Activated T-helper 9 cell treated with anti-CD3 and anti-CD28 coated beads, Interleukin-2, amount 50 U/mL, for 16 hours (primary cell): ENCODE measurements at places on chromosomes 7 and 10.

DNA sequence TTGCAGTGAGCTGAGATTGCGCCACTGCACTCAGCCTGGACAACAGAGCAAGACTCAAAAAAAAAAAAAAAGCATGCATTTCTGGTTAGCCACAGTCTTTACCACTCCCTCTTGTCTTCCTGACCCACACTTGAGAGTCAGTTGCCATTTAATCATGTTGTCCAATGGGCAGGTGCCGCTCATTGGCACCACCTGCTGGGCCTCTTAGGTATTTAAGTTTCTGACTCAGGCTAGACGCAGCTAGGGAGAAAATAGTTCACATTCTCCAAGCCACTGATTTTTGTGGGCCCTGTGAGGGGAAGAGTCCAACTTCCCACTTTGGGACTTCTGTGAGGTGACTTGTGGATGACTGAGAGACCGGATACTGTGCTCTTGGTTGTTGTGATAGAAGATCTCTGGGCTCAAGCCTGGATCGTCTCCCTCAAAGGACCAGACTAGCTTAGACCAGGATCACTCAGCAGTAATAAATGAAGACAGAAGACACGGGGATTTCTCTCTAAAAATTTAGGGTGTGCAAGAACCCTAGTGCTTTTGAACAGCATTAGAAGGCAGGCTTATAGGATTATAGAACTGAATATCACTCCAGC is 26.8 kb upstream of the SORCS3 start:
- DNase-seq = no peak

GRCh38 chr7:158277219-158278141 is 310.1 kb downstream of the PTPRN2 start:
- DNase-seq = no peak

- peak; percentile 33 for DNase-seq
Observed at GRCh38 chr10:26448706-26449435, 10.7 kb downstream of the APBB1IP start.

DNA sequence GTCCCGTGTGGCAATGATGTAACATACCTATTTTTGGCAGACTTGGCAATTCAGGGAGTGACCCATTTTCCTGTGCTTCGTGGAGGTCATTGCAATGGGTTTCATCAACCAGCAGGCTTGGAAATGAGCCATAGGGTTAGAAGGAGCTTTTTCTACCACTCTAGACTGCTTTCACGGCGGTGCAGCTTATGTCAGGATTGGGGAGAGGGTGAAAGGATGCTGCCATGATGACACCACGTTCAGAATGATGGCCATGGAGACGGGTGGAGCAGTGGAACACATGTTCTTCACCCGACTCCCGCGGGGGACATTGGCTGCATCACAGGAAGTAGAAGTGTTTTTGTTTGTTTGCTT is 220.2 kb downstream of the EMX2 start:
- DNase-seq = no peak

DNA sequence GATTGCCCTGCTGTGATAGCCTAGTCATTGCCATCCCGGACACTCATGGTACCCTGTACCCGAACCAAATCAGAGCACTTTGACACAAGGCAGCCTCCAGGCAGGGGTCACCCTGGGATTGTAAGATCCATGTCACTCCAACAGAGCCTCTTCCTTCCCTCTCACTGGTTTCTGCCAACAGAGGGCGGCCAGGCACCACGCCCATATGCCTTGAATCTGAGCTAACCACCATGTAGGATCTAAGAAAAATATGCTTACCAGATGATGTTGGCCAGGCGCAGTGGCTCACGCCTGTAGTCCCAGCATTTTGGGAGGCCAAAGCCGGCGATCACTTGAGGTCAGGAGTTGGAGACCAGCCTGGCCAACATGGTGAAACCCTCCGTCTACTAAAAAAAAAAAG is 389.2 kb upstream of the KLF6 start:
- no peak for DNase-seq

GRCh38 chr10:52098130-52098529 is 216.0 kb upstream of the DKK1 start:
- no peak for DNase-seq

- DNase-seq = no peak
Observed at GRCh38 chr7:99036546-99037111, 107.3 kb downstream of the SMURF1 start.

DNA sequence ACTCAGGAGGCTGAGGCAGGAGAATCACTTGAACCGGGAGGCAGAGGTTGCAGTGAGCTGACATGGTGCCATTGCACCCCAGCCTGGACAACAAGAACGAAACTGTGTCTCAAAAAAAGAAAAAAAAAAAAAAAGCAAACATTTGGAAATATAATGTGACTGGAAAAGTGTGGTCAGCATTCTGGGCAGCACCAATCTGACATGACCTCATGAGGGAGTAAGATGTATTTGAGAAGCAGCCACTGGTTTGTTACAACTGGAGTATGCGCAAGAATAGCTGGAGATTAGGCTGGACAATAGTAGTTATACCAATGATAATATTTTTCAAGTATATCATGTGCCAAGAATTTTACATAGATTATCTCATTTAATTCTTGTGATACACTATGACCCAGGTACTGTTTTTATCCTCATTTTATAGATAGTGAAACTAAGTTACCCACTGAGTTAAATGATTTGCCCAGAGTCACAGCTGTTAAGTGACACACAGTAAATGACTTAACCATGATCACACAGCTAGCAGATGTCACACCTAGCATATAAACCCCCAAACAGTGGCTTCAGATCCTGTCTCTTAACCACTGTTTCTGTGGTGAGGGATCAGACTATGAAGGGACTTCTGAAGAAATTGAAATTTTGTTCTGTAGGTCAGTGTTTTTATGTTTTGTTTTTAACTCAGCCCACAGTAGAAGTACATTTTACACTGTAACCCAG is 11.1 kb downstream of the MCU start:
- DNase-seq = no peak

DNA sequence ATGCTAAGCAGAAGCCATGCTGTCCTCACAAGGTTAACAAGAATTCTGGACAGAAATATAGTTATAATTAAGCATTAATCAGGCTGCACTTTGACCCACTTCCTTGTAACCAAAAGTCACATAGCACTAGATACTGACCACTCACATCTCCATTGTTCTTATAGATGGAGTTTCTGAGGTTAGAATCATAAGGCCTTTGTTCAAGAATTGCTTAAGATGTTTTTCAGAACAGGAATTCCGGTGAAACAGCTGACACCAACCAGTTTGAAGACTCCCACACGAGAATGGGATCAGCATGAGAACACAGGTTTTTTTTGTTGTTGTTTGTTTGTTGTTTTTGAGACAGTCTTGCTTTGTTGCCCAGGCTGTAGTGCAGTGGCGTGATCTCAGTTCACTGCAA is 488.3 kb upstream of the NRP1 start:
- no peak for DNase-seq

DNA sequence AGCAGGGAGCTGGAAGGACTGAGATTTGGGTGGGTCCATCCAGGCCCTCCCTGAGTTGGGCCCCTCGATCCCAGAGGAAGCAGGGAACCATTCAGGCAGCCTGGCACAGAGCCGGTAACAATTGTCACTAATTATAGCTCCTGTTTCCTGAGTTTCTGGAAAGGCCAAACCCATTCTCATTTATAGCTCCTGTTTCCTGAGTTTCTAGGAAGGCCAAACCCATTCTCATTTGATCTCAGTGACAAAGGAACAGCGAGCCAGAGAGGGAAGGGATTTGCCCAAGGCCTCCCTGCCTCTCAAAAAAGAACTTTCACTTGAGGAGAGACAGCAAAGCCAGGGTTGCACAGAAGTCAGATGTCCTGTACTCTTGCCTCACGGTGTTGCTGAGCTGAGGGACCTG is 521.9 kb downstream of the TYW1 start:
- DNase-seq = no peak

DNA sequence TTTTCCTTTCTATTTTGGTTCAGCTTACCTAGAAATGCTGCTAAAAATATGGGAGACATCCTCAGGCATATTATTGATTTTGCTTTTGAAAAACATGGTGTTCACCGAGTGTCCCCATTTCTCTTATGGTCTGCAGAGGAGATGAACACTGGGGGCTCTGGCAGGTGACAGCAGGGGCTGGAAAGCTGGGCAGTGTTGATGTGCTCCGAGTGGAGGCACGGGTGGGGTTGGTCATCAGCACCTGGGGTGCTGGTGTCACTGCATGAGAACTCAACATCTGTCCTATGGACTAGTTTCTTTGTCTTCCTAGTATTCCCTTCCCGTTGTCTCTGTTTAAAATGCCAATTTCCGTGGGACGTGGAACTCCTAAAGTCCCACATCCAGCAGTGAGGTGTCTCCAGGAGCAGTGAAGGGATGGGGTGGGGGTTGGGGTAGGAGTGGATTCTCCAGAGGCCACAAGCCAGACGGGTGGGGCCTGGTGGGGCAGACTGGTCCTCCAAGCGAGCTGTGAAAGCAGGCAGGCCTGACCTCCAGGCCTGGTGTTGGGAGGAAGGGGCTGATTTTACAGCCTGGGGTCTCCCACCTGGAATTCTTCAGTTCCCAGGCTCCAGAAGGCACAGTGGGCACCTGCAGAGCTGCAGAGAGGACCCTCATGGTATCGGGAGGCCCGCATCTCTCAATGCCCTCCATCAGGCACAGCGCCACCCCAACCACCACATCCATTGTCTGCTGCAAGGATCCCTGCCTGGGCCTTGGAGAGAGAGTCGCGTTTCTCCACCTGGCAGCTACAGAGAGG is 24.4 kb downstream of the ZNF775 start:
- no peak for DNase-seq

GRCh38 chr7:16492513-16493062 is 27.1 kb upstream of the SOSTDC1 start:
- DNase-seq = no peak

DNA sequence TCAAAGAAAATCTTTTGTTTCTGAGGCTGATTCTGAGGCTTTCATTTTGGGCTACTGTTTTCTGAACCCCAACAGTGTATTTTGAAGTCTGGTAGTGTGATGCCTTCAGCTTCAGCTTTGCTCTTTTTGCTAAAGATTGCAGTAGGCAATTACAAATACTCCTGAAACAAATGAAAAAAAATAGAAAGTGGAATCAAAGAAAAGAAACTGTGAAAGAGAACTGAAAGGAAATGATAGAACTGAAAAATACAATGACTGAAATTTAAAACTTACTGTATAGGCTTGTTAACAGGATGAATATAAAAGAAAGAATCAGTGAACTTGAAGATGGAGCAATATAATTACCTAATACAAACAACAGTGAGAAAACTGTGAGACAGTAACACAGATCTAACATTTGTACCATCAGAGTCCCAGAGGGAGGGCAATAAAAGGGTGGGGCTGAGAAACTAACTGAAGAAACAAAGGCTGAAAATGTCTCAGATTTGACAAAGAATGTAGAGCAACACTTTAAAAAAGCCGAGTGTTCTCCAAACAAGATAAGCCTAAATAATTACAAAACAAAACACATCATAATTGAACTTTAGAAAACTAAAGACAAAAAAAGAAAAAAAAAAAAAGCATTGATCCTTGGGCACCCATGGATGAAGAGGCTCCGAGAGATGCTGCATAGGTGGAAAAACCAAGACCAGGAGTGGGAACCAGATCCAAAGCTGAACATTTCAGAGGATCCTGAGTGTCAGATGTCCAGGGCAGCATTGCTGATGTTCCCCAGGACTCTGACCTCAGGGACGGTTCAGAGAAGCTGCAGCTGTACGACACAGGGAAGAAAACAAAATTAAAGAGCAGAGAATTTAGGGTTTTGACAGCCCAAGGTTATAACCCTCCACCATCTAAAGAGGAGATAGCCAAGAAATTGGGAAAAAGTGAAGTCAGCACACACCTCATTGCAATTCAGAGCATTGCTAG is 223.2 kb upstream of the IGFBP3 start:
- no peak for DNase-seq

DNA sequence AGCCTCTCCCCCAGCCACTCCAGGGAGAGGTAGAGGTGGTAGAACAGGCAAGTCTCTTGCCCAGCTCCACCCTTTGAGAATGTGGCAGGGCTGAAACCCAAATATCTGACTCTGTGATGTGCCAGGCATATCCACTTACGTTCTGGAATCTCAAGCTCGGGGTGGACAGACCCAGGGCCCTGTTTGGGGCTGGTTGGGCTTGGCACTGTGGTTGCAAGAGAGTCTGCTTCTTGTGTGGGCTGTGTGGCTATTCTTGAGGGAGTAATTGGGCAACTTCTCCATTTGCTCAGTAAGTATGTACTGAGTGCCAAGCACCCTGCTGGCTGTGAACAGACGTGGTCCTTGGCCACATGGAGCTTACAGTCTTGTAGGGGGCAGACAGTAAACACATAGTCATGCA is 4.7 kb downstream of the UBTD1 start:
- DNase-seq = no peak

DNA sequence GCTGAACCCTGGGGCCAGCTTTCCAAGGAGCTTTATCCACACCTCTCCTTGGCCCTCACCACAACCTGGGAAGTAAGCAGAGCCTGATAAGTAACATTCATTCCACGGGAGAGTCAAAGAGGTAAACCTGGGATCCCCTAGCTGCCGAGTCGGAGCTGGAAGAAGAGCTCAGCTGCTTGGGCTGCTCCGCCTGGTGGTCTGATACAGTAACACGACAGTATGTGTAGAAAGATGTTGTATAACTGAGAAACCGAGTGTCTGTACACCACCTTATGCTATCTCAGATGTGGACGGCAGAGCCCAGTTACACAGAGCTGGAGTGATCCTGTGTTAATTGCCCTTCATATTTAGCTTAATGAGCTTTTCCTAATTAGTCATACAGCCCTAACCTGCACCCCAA is 151.3 kb upstream of the KMT2E start:
- no peak for DNase-seq

GRCh38 chr7:131574741-131575140 is 18.3 kb upstream of the PODXL start:
- DNase-seq = no peak

- DNase-seq = no peak
Observed at GRCh38 chr7:91565499-91566401, 301.5 kb downstream of the FZD1 start.

- no peak for DNase-seq
Observed at GRCh38 chr10:101495324-101495925, 92.6 kb downstream of the POLL start.

DNA sequence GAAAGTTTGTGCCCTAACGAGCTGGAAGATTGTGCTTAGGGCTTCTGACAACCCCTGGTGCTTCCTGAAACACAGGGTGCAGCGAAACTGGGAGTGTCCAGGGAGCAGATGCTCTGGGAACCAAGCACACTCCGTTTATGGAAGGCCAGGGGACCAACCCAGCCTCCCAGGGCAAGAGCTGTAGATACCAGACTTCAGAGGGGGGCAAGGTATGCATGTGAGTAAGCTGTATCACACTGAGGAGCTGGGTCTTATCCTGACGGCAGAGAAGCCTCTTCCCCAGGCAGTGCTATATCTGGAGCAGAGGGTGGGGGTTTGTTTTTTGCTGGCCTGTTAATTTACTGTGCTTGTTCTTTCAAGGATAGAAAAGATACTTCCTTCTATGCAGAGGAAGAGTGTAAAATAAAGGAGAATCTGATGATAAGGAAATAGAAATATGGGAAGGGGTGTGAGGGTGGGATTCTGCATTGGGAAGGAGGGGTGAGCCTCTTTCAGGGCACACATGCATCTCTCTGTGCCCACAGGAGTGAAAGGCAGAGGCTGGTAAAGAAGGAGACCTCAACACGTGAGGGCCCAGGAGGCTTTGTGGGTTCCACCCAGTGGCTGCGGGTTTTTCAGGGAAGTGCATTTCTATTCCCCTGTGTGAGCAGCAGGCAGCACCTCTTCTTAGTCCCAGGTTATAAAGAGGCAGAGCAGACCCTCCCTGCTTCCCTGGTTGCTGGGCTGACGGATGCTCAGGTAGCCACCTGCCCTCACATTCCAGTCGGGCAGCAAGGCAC is 314.1 kb downstream of the TCERG1L start:
- DNase-seq = no peak
